ENCODE measurements at places on chromosomes 13 and 19. TPM values are rescaled to one million over a fixed set of nuclear protein-coding genes. Genes with fewer than 3 reads are reported as not detected.

DNA sequence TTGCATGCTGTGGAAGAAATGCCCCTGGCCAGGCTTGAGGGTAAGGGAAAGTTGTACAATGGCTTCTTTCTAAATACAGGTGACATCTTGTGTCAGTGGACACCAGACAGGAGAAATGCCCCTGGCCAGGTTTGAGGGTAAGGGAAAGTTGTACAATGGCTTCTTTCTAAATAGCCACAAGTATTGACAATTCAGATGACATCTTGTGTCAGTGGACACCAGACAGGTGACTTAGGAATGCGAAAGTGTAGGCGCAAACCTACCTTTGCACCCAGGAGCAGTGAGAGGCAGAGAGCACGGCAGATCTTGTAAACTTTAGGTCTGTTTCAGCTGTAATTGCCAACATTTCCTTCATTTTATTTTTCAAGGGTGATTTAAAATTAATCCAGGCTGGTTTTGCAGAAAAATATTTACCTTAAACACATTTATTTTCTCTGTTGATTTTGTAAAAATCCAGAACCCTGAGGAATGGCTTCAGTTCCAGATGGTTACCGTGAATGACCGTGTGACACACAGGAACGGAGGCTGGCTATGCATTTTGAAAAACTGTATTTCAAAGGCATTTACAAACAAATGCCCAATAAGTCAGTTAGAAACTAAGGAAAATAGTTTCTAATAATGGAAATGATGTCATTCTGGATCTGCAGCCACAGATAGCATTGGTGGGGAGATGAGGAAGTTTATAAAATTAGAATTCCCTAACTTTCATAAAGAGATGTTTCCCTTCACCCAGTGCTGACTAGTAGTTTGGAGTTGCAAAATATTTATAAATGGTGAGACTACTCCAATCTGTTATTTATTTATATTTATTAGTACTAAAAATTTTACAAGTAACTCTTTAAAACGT is 34.9 kb downstream of the TNFSF13B start:
- no peak for DNase-seq

Gene GARIN5A
- polyA plus RNA-seq: 10.7 TPM

Gene NUMBL
- polyA plus RNA-seq: 16.5 TPM

Gene ZNF724
- 5.6 TPM for polyA plus RNA-seq

Gene KANK3
- polyA plus RNA-seq: 10.8 TPM

DNA sequence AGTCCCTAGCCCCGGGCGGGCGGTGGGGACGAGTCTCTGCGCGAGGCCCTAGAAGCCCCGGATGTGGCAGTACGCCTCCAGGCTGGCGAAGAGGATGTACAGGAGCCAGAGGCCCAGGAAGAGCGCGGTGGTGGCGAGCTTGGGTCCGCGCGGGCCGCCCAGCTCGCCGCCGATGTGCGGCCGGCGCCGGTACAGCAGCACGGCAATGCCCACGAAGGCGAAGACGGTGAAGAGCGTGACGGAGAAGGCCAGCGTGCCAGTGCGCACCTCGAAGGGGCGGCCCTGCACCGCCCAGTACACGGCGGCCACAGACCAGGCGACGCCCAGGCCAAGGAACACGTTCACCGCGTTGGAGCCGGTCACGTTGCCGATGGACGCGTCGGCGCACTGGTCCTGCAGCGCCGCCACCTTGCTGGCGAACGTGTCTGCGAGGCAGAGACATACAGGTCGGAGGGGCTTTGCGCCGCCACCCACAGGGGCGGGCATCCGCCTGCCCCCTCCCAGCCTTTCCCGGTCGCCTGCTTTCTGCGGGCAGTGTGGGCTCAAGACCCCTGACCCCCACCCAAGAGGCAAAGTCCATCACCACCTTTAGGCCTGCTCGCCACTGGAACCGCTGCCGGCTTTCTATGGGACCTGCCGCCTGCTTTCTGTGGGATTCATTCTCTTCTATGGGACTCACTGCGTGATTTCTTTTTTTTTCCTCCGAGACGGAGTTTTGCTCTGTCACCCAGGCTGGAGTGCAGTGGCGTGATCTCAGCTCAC is 10.9 kb upstream of the MEIS3 start:
- no peak for DNase-seq

GRCh38 chr13:72246396-72246795 is 379.4 kb upstream of the DACH1 start:
- DNase-seq: no peak

Gene FGF22
- 0.83 TPM for polyA plus RNA-seq

Gene CYP2A6
- not detected for polyA plus RNA-seq

GRCh38 chr13:111925146-111925875 is 141.6 kb upstream of the SOX1 start:
- no peak for DNase-seq

Gene CYP4F12
- 1.2 TPM for polyA plus RNA-seq

DNA sequence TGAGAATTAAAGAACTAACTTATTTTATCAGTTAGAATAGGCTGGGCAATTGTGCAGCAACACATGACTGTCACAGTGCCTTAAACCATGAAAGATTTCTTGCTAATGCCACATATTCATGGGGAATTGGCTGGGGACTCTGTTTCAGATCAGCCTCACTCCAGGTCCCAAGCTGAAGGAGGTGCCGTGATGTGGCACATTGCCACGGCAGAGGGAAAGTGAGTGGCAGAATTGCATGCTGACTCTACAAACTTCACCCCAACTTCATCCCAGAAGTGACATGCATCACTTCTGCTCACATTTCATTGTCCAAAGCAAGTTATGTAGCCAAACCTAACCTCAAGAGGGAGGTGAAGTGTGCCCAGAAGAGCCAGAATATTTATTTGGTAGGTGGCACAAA is 37.8 kb downstream of the OLFM4 start:
- DNase-seq: no peak

Gene C19orf38
- 1.8 TPM for polyA plus RNA-seq

Gene MCOLN1
- 18.5 TPM for polyA plus RNA-seq

Gene FXYD5
- 23.0 TPM for polyA plus RNA-seq

Gene APC2
- polyA plus RNA-seq: 1.3 TPM

Gene ZNF813
- polyA plus RNA-seq: 5.9 TPM

DNA sequence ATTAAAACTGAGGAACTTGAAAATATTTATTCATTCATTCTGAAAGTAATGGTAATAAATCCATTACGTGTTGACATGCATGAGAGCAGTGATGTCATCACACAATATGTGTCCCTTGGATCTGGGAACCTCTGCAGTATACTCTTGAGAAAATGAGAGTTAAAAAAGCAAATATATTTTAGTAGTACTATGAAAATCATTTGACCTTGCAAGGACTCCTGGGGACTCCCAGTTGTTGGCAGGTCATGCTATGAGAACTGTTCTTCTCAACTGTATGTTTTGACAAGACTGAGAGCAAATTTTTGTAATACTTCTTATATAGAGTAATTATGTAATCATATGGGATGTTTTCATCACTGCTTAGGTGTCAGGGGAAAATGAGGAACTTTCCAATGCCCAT is 249.4 kb downstream of the PCCA start:
- no peak for DNase-seq

- DNase-seq: no peak
Observed at GRCh38 chr13:85379433-85379832, 419.8 kb downstream of the SLITRK6 start.

Data from renal pelvis (tissue), 12 donors.